ENCODE measurements at places on chromosomes 6 and 20.

DNA sequence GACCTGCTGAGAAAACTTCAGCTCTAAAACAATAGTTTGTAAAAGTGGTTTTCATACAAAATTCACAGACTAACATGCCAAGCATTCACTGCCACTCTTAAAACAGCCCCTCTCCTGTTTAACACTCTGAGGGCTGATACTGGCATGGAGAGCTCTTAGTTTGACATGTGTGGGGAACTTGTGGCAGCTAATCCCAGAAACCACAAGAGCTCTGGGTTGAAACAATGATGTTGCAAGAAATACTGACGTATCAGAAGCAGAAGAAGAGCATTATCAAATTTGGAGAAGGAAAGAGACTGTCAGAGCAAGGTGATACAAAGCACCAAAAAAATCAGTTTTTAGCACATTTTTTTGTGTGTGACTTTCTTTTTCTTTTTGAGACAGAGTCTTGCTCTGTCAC, 5.1 kb downstream of the BEND3 start:
- H3K27me3 ChIP-seq: no peaks in the 10 kb centered on the region
- no peaks in the 10 kb centered on the region for H3K4me1 ChIP-seq
- no peak for DNase-seq
- no peak overlapping the region for H3K4me3 ChIP-seq
- no peak overlapping the region for H3K27ac ChIP-seq

GRCh38 chr20:5267092-5267491, 49.7 kb downstream of the PROKR2 start:
- DNase-seq: no peak
- no peak overlapping the region for H3K4me3 ChIP-seq
- H3K36me3 ChIP-seq: no peaks in the 10 kb centered on the region
- H3K4me1 ChIP-seq: no peaks in the 10 kb centered on the region

GRCh38 chr20:63658749-63659187, 656 bp downstream of the RTEL1 start:
- peaks cover 16% of the 10 kb centered on the region for H3K4me1 ChIP-seq
- H3K4me3 ChIP-seq: peak overlapping the region; percentile 99
- H3K27me3 ChIP-seq: peaks cover 12% of the 10 kb centered on the region

GRCh38 chr20:62596921-62597320, 45.4 kb upstream of the SLCO4A1 start:
- H3K27me3 ChIP-seq: peaks cover 12% of the 10 kb centered on the region
- no peak overlapping the region for H3K4me3 ChIP-seq
- no peak for DNase-seq
- no peaks in the 10 kb centered on the region for H3K36me3 ChIP-seq

GRCh38 chr6:37260040-37260439, 2.1 kb upstream of the TMEM217 start:
- no peak for DNase-seq
- no peak overlapping the region for H3K27ac ChIP-seq
- H3K36me3 ChIP-seq: no peaks in the 10 kb centered on the region
- peak overlapping the region; percentile 91 for H3K4me3 ChIP-seq

GRCh38 chr20:64025101-64025825, 10.7 kb upstream of the C20orf204 start:
- no peaks in the 10 kb centered on the region for H3K4me1 ChIP-seq
- no peak overlapping the region for H3K4me3 ChIP-seq
- no peaks in the 10 kb centered on the region for H3K27me3 ChIP-seq
- H3K27ac ChIP-seq: no peak overlapping the region
- peaks cover 30% of the 10 kb centered on the region for H3K36me3 ChIP-seq
- no peak for DNase-seq

DNA sequence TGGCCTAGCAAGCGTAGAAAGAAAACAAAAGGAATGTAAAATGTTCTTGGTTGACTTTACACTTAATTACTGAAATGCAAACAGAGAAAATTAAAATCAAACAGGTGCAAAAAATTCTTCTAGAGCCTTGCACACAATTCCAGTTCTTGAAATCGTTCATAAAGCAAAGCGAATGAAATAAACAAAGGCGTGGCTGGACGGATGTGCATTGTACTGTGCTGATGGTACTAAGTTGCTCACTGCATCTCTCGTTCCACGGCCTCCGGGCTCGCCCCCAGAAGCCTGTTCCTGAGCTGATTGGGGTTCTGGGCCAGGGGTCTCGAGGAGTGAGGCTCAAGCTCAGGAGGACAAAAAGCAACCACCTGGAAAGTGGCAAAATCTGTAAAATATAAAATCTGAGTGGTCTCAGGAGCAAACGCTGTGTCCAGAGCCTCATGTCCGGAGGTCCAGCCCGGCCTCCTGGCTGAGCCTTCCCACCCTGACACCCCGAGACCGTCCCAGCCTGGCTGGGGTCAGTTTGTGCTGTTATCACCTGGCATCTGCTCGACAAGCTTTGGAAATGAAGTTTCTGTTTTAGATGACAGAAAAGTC, 71.3 kb downstream of the TTLL2 start:
- H3K27me3 ChIP-seq: peaks cover 3% of the 10 kb centered on the region
- no peak overlapping the region for H3K27ac ChIP-seq
- no peak overlapping the region for H3K4me3 ChIP-seq
- no peak for DNase-seq
- H3K4me1 ChIP-seq: no peaks in the 10 kb centered on the region

GRCh38 chr6:17635568-17635967, 35.5 kb downstream of the FAM8A1 start:
- DNase-seq: no peak
- 0 out of 2 replicates have a peak overlapping the region, but pooled peaks have one; percentile 12 for H3K27ac ChIP-seq
- no peak overlapping the region for H3K4me3 ChIP-seq
- H3K27me3 ChIP-seq: no peaks in the 10 kb centered on the region

- H3K4me1 ChIP-seq: no peaks in the 10 kb centered on the region
- no peak overlapping the region for H3K27ac ChIP-seq
- no peak for DNase-seq
- H3K27me3 ChIP-seq: peaks cover 5% of the 10 kb centered on the region
These were observed 471.8 kb upstream of the BTBD3 start for GRCh38 chr20:11445891-11446290.

DNA sequence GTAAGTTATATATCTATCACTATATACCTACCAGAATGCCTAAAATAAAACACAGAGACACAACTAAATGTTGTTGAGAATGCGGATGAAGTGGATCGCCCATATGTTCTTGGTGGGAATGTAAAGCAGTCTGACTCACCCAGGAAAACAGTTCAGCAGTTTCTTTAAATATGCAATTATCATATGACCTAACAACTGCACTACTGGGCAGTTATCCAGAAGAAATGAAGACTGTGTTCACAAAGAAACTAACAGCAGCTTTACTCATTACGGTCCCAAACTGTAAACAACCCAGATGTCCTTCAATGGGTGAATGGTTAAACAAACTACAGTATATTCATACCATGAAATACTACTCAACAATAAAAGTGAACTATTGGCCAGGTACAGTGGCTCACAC, 14.3 kb upstream of the ZC3H12D start:
- H3K4me3 ChIP-seq: no peak overlapping the region
- DNase-seq: peak; percentile 91
- peaks cover 48% of the 10 kb centered on the region for H3K4me1 ChIP-seq
- H3K36me3 ChIP-seq: peaks cover 7% of the 10 kb centered on the region
- H3K27ac ChIP-seq: peak overlapping the region; percentile 2
- H3K27me3 ChIP-seq: no peaks in the 10 kb centered on the region

GRCh38 chr6:117448011-117448410, 22.3 kb upstream of the ROS1 start:
- DNase-seq: no peak
- no peaks in the 10 kb centered on the region for H3K27me3 ChIP-seq
- peaks cover 76% of the 10 kb centered on the region for H3K4me1 ChIP-seq
- H3K27ac ChIP-seq: peak overlapping the region; percentile 36
